Natural killer cell treated with Interleukin-12 subunit alpha and Interleukin-12 subunit beta and Interleukin-15 and Interleukin-18, amount 100 ng/mL, for 72 hours (primary cell): ENCODE measurements at places on chromosomes 6 and 20. TPM values are rescaled to one million over a fixed set of nuclear protein-coding genes. Genes with fewer than 3 reads are reported as not detected.

DNA sequence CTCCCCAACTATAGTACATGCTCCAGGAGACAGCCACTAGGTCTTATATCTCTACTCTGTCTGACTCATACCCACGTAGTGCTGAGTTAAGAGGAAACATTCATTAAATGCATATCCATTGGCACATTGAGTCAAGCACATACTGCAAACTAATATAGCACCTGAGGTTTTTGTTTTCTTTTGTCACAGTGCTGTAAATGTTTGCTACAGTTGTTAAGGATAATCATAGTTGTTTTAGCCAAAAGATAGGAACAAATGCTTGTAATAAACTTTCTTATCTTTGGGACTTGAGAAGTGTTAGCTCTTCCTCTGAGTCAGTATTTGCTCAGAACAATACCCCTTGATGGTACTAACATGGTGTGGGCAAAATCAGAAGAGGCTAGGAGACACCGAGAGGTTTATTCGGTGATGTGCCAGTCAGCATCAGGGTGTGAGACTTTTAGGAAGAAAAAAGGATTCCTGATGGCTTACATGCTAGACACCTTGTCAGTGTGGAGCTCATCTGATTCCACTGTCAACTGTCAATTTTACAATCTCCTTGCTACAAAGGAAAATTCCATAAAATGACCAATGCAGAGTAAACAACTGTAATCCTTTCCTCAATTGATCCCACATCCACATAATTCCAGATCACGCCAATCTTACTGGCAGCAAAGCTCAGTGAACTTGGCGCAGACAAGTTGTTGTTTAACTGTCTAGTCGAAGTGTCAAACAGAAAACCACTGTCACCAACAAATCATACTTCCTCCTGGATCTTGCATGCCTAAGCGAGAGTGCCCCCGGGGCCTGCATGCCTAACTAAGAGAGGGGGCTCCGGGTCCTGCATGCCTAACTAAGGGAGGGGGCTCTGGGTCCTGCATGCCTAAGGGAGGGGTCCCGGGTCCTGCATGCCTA lies 36.1 kb downstream of the ELOVL2 start:
- no peak for DNase-seq

- DNase-seq, result no peak
Observed at GRCh38 chr20:37700301-37700700, 6.5 kb downstream of the CTNNBL1 start.

GRCh38 chr6:166308769-166309589 lies 787 bp upstream of the PRR18 start:
- DNase-seq, result no peak

GRCh38 chr6:129111346-129111745 lies 228.4 kb downstream of the LAMA2 start:
- DNase-seq, result no peak

- DNase-seq, result no peak
Observed at GRCh38 chr20:59752101-59752586, 147.8 kb downstream of the PHACTR3 start.

DNA sequence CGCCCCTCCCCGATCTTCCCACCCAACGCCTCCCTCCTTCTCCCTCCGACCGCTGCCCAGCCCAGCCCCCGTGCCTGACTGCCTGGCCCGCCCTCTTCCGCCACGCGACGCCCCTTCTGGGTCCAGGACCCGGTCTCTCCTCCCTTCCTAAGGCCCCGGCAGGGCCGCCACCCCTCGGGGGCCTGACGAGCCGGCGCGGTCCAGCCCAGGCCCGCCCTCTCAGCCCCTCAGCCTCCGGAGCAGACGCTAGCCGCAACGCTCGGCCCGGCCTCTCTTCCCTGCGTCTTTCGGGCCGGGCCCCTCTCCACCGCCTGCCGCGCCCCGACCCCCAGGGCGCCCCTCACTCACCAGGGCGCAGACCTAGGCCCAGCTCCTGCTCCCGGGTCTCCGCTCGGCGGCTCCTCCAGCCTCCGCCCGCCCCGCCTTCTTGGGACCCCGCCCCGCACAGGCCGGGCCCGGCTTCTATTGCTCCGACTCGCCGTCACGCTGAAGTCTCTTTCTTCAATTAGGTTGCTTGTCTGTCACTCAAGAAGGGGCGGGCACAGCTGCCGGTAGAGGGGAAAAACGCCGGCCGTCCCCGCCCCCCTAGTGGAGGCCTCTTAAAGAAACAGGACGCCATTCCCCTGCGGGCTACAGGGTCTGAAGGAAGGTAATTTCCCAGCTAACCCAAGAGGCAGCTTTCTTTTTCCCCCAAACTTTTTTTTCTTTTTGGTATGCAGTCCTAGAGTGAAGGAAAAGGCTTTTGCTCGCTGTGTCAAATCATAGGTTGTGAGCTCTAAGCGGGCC lies at the start of gene ELMO2:
Gene ELMO2, minus strand, starts transcription at position 416 of the 786 bp plus-strand sequence. CDS start 12,133 bp downstream, outside the sequence.
- DNase-seq, result peak; percentile 98

GRCh38 chr20:54078296-54078984 lies 8.0 kb upstream of the BCAS1 start:
- DNase-seq, result peak; percentile 64

- DNase-seq, result no peak
Observed at GRCh38 chr20:64069614-64070243, 6.7 kb downstream of the TCEA2 start.

GRCh38 chr20:38337561-38338140 lies 8.6 kb upstream of the LBP start:
- DNase-seq, result no peak

- no peak for DNase-seq
Observed at GRCh38 chr6:39904946-39905639, 29.2 kb downstream of the MOCS1 start.

COL21A1 gene
- total RNA-seq, result not detected

BICRAL gene
- 13.9 TPM for total RNA-seq

MAPK13 gene
- total RNA-seq, result 74.2 TPM

ITPR3 gene
- total RNA-seq, result 77.6 TPM

RNF144B gene
- total RNA-seq, result 0.76 TPM
